ENCODE measurements at places on chromosomes 6 and 20.

DNA sequence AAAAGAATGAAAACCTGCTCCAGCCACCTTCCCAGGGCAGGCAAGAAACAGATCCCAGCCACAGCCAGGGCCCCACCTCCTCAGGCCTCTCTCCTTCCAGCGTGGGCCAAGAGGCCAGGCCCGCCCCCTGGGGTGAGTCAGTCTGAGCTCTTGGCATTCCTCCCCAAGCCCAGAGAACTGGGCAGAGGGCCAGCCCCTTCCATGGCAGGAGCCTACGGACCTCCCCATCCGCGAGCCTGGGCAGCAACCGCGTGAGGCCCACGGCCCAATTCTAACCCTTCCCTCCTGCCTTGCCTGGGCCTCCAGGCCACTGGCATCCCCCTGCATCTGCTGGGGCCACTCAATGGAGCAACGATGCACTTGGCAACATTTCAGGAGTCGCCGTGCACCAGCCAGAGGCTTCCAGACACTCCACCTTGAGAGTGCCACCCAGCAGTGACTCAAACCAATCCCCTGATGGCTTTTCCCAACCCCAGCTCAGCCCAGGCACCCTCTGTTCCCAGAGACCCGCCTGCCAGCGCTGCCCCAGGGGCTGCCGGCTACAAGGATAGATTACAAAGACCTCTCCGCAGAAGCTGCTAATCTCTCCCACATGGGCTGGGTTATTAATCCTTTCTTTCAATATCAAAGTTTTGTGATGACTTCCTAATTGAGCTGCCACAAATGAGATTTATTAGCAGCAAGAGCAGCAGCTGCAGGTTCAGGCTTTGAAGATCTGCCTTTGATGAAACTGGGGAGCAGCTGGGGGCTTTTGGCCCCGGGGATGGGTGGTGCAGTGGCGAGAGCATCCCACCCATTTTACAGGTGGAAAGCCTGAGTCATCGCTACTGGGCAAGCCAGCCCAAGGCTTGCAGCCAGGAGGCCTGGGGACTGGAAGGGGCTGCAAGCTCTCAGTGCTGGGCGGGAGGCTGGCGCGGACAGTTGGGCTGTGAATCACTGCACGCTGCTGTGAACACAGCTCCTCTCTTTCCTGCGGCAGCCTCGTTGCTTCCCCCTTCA, 85.7 kb downstream of the NFATC2 start:
- DNase-seq, result no peak

DNA sequence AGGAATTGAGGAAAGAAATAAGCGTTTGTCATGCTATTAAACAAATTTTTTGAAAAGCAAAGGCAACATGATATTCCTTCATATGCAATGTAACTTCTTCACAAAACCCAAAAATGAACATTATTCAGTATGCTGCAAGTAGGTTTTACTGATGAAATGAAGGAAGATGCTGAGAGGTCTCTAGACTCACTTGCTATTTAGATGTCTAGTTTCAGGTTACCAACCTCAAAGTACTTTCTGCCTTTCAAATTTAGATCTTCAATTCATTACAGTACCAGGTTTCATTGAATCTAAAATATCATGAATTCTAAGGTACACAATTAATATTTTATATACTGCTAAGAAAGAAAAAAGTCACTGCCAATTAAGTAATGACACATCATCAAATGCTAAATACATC, 39.9 kb downstream of the MYO6 start:
- no peak for DNase-seq

GRCh38 chr6:125748406-125749172, 843 bp upstream of the HEY2 start:
- no peak for DNase-seq

GRCh38 chr6:35320031-35320410, 22.3 kb upstream of the PPARD start:
- no peak for DNase-seq

Data from stimulated activated CD4-positive, alpha-beta T cell treated with anti-CD3 and anti-CD28 coated beads, Interleukin-15, amount 100 ng/mL, for 1 hour (primary cell).